Activated CD4-positive, alpha-beta T cell treated with anti-CD3 and anti-CD28 coated beads, Interleukin-2, amount 50 U/mL, for 16 hours (primary cell): ENCODE measurements at places on chromosomes 16 and 17.

DNA sequence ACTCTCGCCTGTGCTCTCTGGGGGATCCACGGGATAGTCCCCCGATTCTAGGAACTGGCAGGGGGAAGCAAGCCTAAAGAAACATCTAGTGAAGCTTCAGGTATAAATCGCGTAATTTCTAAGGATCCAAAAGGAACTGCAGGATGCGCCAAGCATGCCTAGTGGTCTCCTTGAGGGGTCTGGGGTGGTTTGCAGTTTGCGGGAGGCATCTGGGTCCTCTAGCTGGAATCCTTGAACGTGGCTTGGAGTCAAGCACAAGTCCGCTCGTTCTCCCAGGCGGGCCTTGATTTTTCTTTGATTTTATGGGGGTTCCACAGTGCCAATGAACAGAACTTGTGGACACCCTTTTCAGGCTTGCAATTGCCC, 1000.5 kb downstream of the KCNJ18 start:
- DNase-seq: no peak

GRCh38 chr17:63082273-63082861, 116.3 kb downstream of the TANC2 start:
- no peak for DNase-seq

DNA sequence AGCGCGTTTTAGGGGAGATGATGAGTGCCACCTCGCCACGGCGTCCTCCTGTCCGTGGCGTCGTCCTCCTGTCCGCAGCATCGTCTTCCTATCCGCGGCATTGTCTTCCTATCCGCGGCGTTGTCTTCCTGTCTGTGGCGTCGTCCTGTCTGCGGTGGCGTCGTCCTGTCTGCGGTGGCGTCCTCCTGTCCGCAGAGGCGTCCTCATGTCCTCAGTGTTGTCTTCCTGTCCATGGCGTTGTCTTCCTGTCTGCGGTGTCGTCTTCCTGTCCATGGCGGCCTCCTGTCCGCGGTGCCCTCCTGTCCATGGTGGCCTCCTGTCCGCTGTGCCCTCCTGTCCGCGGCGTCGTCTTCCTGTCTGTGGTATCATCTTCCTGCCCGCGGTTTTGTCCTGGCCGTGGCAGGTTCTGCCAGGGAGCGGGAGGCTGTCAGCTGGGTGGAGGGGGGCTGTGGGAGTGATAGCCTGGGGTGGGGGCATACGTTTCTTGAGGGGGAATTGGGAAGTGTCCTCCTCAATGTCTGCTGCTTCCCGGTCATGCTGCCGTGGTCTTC, 30.9 kb downstream of the TBCD start:
- no peak for DNase-seq

DNA sequence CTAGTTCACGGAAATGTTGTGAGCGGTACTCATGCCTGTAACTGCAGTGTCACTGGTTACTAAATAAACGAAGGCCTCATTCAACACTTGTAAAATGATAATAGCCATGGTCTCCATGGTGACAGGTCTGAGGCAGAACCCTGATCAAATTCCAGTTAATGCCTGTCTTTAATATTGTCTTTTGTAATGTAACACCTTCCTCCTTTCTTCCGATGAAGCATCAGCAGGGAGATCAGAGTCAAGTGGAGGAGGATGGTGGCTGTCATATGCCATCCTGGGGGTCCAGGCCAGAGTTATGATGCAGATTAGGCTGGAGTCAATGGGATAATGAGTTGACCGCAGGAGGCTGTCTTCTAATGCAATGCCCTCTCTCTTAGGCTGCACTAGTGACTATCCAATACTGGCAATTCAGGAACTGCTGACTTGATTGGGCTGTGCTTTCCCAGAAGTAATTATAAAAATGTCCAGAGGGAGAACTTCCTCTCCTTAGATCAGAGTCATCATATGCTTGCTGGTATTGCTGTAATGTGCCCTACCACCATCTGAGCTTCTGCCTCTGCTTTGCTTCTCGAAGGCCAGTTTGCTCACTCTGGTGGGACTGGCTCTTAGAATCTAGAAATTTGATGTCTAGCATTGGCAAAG, 419.1 kb downstream of the CA10 start:
- no peak for DNase-seq

GRCh38 chr17:19354748-19355147, 7.8 kb downstream of the B9D1 start:
- no peak for DNase-seq

GRCh38 chr17:78315355-78316114, 44.3 kb downstream of the SOCS3 start:
- DNase-seq: peak; percentile 54

GRCh38 chr16:57256601-57257395, 11.7 kb downstream of the ARL2BP start:
- no peak for DNase-seq

DNA sequence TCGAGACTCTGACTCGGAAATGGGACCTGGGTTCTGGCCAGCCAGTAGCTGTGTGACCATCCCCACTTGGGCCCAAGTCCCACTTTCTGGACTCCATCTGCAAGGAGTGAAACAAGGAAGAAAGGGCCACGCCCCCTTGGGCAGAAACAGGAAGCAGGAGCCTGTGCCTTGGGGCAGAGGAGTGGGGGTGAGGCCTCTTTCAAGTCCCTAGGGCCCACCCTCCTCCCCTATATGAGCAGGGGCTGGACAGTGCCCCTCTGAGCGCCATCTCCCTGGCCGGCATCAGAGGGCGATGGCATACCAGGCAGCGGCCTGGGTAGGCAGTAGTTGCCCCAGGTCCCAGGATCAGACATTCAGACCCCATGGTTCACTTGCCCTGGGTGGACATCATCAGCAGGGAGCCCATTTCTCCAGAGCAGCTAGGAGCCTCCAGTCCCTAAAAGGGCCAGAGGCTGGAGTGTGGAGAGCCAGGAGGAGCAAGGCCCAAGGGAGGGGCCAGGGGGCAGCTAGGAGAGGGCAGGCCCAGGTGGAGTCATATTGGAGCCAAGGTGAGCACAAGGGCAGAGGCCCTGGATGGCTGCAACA, 7.1 kb downstream of the BCAR1 start:
- DNase-seq: no peak

- DNase-seq: no peak
Measured at GRCh38 chr16:58046936-58047335, 21.4 kb downstream of the MMP15 start.

- DNase-seq: no peak
Measured at GRCh38 chr16:64305663-64306062, 816.2 kb downstream of the CDH11 start.

- no peak for DNase-seq
Measured at GRCh38 chr16:67336648-67337047, 10.0 kb downstream of the LRRC36 start.

- DNase-seq: peak; percentile 21
Measured at GRCh38 chr17:80441133-80441578, 26.2 kb downstream of the ENDOV start.

DNA sequence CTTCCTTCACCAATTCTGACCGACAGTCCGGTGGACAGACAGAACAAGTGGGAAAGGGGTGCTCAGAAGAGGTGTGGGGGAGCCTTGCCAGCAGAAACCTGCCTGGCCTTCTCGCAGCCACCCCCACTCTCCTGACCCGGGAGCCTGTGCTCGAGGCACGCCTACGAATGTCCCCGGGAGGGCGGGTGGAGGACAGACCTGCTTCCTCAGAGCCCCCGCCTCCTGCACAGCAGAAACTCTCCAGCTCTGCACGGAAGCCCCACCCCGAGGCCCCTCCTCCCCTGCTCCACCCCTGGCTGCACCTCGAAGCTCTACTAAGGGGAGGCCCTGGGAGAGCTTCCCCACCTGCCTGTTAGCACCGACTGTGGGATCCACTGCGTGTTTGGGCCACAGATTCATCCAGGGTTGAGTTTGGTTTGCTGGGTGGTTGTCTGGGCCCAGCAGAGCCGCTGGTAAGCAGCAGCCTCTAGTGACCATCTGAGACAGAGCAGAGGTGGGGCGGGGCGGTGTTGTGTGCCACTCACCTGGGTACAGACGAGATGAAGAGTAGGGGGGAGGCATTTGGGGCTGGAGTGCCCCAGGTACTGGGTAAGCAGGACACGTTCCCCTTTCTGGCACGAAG, 6.2 kb downstream of the TAF1C start:
- no peak for DNase-seq

GRCh38 chr16:84137287-84137686, 7.7 kb downstream of the HSDL1 start:
- no peak for DNase-seq

DNA sequence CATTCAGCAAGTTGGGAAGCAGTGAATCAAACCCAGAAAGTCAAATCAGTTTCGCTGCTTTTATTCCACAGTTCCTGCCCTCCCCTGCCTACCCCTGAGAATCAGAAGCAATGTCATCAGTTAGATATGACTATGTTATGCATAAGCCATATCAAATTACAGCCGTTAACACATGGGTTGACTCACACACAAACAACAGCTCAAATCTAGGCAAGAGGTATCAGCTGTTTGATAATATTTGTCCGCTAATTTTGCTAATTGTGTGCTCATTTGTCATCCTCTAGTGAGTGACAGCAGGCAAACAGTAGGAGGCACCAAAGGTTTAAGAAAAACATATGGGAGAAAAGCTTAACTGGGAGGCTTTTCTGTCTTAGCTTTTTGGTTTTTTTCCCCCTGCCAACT, 327.4 kb upstream of the CCL2 start:
- no peak for DNase-seq

DNA sequence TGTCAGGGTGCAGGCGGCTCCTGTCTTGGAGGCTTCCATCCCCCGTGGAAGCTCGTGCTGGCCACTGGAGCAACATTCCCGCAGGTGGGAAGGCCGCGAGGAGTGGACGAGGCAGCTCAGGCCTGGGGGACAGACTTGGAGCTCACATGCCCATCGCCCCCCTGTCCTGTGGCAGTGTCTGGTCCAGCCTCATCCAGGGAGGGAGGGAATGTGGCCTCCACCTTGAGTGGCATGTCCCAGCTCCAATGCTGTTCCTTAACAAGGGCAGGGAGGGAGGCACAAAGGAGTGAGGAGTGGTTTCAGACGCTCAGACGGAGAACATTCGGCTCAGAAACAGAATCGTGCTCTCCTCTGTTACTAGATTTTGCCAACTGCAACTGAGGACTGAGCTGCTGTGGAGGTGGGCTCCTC, 159.4 kb upstream of the CHMP6 start:
- DNase-seq: no peak

DNA sequence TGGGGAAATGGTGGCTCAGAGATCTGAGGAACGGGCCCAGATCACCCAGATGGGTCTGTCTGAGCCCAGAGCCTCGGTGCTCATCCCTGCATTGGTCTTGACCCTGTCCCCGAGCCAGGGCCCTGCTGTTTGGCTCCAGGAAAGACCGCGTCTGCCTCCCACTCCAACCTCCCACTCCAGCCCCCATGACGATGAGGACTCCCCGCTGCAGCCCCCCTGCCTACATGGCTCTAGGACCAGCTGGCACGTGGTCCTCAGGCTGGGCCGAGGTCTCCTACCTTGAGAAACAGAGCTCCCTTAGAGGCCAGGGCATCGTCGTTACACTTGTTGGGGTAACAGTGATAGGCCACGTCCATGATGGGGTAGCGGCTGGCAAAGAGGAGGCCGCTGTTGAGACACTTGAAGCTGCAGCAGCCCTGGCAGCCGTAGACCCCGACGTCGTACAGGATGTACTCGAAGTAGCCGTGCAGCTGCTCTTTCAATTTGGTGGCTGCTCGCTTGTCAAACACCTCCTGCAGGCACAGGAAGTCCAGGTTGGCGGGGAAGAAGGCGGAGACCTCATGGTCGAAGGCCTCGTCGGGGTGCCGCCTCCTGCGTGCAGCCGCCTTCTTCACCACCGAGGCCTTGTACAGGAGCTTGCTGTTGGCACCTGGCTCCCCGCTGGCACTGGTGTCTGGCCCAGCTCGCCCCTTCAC, 59.9 kb downstream of the PRMT7 start:
- DNase-seq: peak; percentile 24

GRCh38 chr17:6577686-6578263, 21.4 kb upstream of the PITPNM3 start:
- no peak for DNase-seq

GRCh38 chr16:82562183-82562683, 64.5 kb upstream of the CDH13 start:
- DNase-seq: no peak

GRCh38 chr16:20681821-20682760, 15.4 kb downstream of the ACSM1 start:
- DNase-seq: no peak

DNA sequence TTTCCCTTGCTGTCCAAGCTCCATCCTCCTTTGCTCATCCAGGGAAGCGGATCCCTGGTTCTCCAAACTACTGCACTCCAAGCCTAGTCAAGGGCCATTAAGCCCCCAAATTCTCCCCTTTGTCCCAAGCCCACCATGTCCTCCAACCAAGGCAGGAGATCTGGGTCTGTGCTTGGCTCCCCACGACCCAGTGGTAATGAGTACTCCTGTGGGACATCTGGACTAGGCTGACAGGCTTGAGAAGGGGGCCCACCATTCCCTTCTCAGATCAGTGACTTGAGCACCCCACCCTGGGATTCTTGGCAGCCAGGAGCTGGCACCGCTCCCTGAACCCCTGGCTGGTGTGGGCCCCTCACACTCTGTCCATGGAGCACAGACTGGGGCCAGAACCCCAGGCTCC, 17.1 kb downstream of the OSBPL7 start:
- no peak for DNase-seq

DNA sequence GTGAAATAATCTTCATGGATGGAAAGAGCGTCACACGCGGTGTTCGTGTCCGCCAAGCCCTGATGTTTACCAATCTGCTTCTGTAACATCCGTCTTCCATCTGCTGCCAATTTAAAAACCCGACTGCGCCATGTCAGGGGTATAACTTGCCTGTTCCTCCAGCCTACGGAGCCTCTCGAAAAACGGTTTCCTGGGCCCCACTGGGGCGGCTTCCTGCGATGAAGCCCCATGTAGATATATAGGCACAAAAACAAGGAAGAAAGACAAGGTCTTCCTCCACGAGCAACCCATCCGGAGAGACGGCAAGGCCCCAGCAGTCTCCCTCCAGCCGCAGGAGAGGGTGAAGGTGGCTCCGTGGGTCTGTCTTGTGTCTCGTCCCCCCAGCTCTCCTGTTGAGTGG, at the start of gene PTX4:
Gene PTX4 (minus strand): TSS at position 326 of the 400 bp plus-strand sequence. CDS start 35 bp downstream, at position 291.
- no peak for DNase-seq

- DNase-seq: no peak
Measured at GRCh38 chr16:55746081-55746480, 86.8 kb downstream of the CES1 start.

GRCh38 chr17:17494499-17494869, 1.7 kb downstream of the RASD1 start:
- no peak for DNase-seq

DNA sequence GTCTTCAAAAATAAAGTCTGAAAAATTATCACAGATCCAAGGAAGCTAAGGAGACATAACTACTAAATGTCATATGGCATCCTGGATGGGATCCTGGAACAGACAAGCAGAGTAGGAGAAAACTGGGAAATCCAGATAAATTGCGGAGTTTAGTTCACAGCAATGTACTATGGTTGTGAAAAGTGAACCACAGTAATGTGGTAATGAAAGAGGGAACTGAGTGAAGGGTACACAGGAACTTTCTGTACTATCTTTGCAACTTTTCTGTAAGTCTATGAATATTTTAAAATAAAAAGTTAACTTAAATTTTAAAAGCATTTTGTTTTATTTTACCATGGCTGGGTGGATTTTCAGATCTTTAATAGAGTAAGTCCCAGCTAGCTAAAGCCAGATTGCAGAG, 16.3 kb downstream of the SLFN12L start:
- DNase-seq: no peak

- peak; percentile 60 for DNase-seq
Measured at GRCh38 chr17:50169121-50169764, 3.4 kb downstream of the SGCA start.
